ENCODE measurements at places on chromosomes 11 and 22.

DNA sequence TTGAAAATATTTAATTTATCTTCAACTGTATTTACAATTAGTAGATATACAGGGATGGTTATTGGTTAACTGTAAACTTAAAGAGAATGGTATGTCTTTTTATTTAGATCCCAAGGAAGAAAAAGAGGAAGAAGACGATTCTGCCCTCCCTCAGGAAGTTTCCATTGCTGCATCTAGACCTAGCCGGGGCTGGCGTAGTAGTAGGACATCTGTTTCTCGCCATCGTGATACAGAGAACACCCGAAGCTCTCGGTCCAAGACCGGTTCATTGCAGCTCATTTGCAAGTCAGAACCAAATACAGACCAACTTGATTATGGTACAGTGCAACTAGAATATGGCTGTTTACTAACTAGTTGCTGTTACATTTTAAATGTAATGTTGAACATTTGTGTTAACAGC lies 12.7 kb upstream of the CNTF start:
- no peak for DNase-seq

GRCh38 chr22:17949642-17950473 lies 74.5 kb downstream of the MICAL3 start:
- DNase-seq: no peak

DNA sequence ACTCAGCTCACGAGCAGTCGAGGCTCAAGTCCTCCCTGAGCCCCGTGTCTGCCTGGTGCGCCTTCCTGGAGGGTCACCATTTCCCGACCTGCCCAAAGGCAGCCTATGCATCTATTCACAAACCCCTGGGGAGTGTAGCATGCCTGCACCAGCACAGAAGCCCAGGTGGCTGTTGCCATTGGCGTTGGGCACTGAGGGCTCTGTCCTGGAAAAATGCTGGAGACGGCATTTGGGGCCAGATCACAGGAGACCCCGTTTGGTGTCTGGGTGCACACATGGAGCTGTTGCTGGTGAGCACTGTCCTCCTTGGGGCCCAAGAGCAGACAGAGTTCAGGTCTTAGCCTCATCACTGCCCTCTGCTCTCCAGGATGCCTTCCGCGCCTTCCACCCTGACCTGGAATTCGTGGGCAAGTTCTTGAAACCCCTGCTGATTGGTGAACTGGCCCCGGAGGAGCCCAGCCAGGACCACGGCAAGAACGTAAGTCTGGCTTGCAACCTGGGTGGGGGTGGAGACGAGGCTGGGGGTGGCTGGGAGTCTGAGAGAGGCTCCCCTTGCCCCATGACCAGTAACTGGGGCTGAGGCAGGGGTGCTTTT lies 9.4 kb downstream of the FADS2 start:
- DNase-seq: no peak

DNA sequence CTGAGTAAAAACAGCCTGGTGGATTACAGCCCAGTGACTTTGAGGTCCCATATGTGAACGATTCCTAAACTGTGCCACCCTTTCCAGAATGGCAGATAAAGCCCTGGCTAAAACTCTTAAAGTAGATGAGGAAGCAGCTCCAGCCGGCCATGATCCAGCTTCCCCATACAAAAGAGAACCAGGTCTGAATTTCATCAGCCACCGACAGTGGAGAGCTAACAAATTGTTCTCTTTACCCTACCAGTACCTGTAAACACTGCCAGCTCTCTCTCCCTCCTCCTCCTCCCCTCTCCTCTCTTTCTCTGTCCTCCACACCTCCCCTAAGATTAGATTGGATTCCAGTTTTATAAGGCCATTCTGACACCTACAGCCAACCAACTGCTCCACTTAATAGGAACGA lies 176.9 kb downstream of the DSCAML1 start:
- no peak for DNase-seq

GRCh38 chr22:26585104-26585790 lies 4.7 kb downstream of the TPST2 start:
- DNase-seq: no peak

GRCh38 chr22:37001826-37002225 lies 17.4 kb downstream of the TST start:
- DNase-seq: no peak

- DNase-seq: no peak
Observed at GRCh38 chr22:44276041-44276440, 36.7 kb downstream of the SHISAL1 start.

DNA sequence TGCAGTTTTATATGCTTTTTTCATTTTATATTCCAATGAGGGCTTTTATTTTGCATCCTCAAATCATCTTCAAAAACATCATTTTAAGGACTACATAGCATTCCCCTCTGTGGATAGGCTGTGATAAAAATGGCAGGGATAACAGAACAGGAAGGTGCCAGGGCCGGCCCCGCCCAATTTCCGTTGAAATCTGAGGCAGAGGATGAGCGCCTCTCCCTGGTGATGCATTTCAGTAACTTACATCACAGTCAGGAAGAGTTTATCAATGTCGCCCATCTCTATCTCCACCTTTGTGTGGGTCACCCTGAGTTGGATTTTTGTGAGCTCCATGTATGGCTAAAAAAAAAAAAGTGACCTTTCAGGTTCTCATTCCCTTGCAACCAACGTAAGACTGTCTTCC lies 201.6 kb downstream of the DSCAML1 start:
- no peak for DNase-seq

- DNase-seq: no peak
Observed at GRCh38 chr11:133508468-133508867, 23.8 kb downstream of the OPCML start.

GRCh38 chr22:37161443-37161842 lies 11.7 kb upstream of the IL2RB start:
- DNase-seq: no peak

DNA sequence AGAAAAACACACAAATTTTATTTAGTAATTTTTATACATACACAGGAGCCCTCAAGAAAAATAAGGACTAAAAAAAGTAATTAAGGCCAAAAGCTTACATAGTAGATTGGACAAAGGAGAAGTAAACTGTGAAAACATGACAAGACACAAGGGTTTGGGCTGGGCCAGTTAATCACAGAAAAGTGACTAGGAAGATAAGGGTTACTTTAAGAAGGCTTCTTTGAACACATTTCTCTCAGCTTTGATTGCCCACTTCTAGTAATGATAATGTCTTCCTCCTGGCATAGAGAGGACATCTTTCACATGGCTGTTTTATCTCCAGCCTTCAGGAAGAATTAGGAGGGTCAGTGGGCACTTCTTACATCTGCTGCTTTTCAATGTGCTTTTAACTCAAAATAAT lies 3.4 kb downstream of the RNF141 start:
- no peak for DNase-seq

- no peak for DNase-seq
Observed at GRCh38 chr11:87137711-87138110, 100.0 kb downstream of the TMEM135 start.

GRCh38 chr11:76074148-76075095 lies 131.9 kb downstream of the WNT11 start:
- DNase-seq: no peak

GRCh38 chr11:58659910-58660570 lies 37.6 kb downstream of the CNTF start:
- DNase-seq: no peak

Measured in stimulated activated CD8-positive, alpha-beta memory T cell treated with anti-CD3 and anti-CD28 coated beads, Interleukin-4, amount 100 ng/mL, for 4 hours (primary cell).